ENCODE measurements at places on chromosomes 6 and 20. TPM values are rescaled to one million over a fixed set of nuclear protein-coding genes. Genes with fewer than 3 reads are reported as not detected.

GRCh38 chr6:169251371-169251802, 2.3 kb downstream of the THBS2 start:
- DNase-seq = no peak

DNA sequence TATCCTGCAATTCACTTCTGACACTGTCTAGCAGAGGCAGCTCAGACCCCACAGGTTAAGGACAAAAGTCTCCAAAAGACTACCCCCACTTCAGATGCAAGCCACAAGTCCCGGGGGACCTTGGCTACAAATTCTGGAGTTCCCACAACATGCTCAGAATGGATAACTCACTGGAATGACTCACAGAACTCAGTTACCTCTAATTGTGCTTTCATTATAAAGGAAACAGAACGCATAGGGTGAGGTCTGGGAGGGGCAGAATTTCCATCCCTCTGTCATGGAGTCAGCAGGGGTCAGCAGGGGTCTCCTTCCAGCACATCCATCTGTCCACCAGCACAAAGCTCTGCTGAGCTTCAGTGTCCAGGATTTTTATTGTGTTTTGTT, 184.2 kb downstream of the CDH4 start:
- DNase-seq = no peak

DNA sequence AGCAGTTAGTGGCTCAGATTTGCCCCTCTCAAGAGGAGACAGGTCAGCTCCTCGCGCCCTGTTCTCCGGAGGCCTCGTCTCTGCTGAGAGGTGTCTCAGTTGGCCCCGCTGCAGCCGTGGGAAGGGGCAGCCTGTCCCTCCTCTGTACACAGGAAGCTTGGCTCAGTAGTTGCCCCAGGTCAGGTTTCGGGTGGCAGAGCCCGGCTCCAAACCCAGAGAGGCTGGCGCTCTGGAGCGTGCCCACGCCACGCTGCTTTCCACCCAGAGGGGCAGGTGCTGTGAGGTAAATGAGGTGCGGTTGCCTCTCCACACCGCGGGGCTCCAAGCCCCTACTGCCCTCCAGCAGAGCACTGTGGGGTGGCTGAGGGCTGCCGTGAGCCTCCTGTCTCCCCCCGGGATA, 16.0 kb downstream of the DYNLT1 start:
- DNase-seq = no peak

- DNase-seq = peak; percentile 68
Measured at GRCh38 chr6:120671519-120671918, 662.8 kb downstream of the TBC1D32 start.

DNA sequence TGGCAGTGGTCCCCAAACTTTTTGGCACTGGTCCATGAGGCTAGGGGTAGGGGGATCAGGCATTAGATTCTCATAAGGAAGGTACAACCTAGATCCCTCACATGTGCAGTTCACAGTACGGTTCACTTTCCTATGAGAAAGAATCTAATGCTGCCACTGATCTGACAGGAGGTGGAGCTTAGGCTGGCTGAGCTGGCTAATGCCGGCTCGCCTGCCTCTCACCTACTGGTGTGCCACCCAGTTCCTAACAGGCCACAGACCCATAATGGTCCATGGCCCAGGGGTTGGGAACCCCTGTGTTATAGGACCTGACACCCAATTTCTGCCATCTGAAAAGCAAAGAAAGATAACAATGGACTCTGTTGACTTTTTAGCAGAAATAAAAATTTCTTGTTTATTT, 199.6 kb downstream of the GMPR start:
- no peak for DNase-seq

- DNase-seq = no peak
Measured at GRCh38 chr6:157800420-157801237, 22.4 kb upstream of the SNX9 start.

DNA sequence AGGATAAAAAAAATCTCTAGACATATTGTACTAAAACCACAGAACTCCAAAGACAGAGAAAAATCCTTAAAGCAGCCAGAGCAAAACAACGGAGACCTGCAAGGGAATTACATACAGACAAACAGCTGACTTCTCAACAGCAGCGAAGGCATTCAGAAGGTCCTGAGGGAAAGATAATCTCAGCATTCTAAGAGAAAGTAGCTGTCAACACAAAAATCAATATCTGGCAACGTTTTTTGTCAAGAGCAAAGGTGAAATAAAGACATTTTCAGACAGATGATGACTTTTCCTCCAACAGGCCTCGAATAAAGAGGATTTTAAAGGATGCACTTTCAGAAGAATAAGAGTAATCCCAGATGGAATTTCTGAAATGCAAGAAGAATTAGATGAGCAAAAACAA, 6.1 kb upstream of the SCGN start:
- DNase-seq = no peak

DNA sequence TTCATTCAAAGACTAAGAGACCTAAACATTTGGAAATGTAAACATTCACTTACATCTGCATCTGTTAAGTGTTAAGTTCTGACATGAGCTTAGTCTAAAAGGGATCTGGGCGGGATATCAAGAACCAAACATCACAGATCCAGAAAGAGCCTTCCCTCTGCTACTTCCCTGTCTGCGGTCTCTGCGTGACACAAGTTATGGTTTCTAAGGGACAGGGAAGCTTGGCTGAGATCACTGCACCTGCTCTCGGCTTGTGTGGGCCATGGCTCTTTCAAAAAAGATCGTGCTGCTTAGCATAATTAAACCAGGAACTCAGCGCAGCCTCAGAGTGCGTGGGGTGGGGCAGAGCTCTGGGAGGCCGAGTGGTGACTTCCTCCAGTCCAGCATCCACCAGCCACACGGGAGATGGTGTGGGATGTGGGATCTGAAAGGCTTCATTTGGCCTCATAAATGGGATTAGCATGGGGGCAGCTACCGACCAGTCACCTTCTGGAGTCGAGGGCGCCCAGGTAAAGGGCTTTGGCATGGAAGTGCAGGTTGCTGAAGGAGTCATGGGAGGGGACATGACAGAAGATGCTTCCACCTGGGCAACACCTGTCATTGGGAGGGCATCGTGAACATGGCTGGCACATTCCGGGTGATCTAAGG, 16.7 kb upstream of the RAMACL start:
- DNase-seq = no peak

RHAG gene
- total RNA-seq = not detected

C6orf47 gene
- total RNA-seq = 18.4 TPM

DNA sequence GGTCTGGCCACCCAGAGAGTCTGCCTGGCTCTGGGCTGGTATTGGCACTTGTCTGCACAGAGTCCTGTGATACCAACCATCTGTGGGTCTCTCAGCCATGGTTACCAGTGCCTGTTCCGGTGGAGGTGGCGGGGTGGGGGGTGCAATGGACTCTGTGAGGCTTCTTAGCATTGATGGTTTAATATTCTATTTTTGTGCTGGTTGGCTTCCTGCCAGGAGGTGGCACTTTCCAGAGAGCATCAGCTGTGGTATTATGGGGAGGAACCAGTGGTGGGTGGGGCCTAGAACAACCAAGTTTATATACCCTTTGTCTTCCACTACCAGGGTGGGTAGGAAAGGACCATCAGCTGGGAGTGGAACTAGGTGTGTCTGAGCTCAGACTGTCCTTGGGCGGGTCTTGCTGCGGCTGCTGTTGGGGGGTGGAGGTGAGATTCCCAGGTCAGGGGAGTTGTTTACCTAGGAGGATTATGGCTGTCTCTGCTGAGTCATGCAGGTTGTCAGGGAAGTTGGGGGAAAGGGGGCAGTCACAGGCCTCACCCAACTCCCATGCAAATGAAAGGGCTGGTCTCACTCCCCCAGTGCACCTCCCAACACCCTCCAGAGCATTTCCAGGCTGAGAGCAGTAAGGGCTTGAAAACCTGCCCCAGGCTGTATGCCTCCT, 117.5 kb downstream of the FLRT3 start:
- peak; percentile 71 for DNase-seq

DNA sequence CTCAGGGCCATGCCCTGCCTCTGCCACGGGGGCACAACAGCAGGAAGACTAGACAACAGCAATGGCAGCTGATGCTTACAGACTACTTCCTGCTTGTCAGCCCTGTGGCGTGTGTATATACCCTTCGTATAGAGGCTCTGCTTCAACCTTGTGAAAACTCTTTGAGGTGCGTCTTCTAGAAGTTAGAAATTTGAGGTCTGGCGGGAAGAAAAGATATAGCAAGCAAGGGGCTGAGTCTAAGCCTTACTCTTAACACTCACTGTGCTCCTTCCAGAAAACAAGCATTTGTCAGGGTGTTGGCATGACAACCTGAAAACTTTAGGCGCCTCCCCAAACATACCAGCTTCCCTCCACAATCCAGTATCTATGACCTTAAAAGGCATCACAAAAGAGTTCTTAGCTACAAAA, 33.3 kb downstream of the JPH2 start:
- no peak for DNase-seq

GRCh38 chr6:53282234-53282633, 66.5 kb downstream of the ELOVL5 start:
- no peak for DNase-seq

GRCh38 chr20:2509468-2509781, 710 bp upstream of the ZNF343 start:
- no peak for DNase-seq

- no peak for DNase-seq
Measured at GRCh38 chr6:284486-284885, 7.8 kb upstream of the DUSP22 start.

IL20RA gene
- total RNA-seq = 0.74 TPM

DNA sequence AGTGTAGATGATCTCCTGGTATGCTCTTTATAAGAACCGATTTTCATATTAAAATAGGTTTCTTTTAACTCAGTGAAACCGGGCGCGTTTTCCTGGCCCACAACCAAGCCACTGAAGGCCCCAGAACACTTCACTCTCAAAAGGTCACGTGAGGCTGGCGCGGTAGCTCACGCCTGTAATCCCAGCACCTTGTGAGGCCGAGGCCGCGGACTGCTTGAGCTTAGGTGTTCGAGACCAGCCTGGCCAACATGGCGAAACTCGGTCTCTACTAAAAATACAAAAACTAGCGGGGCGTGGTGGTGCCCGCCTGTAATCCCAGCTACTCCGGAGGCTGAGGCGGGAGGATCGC, 402 bp upstream of the TAF8 start:
- DNase-seq = peak; percentile 64

DNA sequence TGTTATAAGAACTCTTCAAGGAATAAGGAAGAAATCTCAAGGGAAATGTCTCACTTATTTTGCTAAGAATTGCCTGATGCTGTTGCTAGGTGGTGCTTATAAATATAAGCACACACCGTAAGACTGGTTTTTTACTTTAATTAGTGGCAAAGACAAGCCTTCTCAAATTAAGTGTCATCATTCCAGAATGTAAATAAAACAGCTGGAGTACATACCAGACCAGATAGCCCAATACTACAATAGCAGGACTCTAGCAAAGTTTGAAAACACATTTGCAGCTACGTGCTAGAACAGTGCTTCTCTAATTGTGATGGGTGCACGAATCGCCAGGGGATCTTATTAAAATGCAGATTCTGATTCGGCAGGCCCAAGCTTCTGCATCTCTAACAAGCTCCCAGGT, 6.8 kb downstream of the CNKSR3 start:
- no peak for DNase-seq

- DNase-seq = no peak
Measured at GRCh38 chr6:129609635-129610034, 100.3 kb downstream of the ARHGAP18 start.

GRCh38 chr6:34370361-34370760, 22.1 kb downstream of the NUDT3 start:
- DNase-seq = no peak

DNA sequence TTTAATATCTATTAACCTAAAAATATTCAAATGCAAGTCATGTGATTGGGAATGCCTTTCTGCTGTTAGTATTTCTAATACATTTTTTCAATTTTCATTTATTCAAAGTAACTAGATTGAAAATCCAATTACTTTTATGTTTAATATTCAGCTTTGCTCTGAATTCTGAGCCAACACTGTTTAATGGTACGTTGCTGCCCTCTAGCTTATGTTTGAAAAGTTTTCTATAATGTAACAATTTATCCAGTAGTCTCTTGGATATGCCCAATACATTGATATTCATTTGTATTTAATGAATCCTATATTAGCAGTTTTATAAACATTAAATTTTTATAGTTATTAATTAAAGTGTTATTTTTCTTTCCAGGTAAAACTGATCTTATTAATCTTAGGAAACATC, 47.4 kb downstream of the LGSN start:
- DNase-seq = no peak

DNA sequence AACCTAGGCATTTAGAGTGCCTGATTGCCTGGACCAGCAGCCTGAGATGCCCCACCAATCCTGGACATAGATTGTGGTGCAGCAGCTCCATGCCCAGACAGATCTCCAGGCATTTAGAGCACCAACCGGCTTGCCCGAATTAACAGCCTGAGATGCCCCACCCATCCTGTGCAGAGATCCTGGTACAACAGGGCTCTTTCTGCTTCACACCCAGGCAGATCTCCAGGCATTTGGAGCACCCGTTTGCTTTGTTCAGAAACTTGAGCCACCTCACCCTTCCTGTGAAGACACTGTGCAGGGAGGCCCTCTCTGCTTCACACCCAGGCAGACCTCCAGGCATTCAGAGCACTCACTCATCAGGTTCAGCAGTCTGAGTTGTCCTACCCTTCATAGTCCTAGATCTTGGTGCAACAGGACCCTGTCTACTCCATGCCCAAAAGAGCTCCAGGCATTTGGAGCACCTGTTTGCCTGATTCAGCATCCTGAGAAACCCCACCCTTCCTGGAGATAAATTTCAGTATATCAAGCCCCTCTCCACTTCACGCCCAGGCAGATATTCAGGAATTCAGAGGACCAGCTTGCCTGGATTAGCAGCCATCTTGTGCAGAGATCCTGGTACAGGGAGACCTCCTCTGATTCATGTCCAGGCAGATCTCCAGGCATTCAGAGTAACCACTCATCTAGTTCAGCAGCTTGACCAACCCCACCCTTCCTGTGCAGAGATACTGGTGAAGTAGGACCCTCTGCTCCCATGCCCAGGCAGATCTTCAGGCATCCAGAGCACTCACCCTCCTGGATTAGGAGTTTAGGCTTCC, 189.2 kb upstream of the FERMT1 start:
- DNase-seq = no peak

COL20A1 gene
- 2.3 TPM for total RNA-seq
